Activated CD4-positive, alpha-beta T cell treated with anti-CD3 and anti-CD28 coated beads, Interleukin-2, amount 10 ng/mL, durations not matched to agents 7 days and 5 days (primary cell): ENCODE measurements at places on chromosomes 16 and 17.

- H3K4me1 ChIP-seq, result peaks cover 45% of the 10 kb centered on the region
- peaks cover 15% of the 10 kb centered on the region for H3K27me3 ChIP-seq
- peak overlapping the region; percentile 47 for H3K4me3 ChIP-seq
- H3K27ac ChIP-seq, result peak overlapping the region; percentile 73
- DNase-seq, result peak; percentile 44
Measured at GRCh38 chr17:78315355-78316114, 44.3 kb downstream of the SOCS3 start.

GRCh38 chr17:63804328-63804727 lies 22.9 kb upstream of the PSMC5 start:
- no peak for DNase-seq
- H3K27me3 ChIP-seq, result no peaks in the 10 kb centered on the region
- H3K4me3 ChIP-seq, result no peak overlapping the region
- H3K36me3 ChIP-seq, result peaks cover 62% of the 10 kb centered on the region
- no peaks in the 10 kb centered on the region for H3K4me1 ChIP-seq

DNA sequence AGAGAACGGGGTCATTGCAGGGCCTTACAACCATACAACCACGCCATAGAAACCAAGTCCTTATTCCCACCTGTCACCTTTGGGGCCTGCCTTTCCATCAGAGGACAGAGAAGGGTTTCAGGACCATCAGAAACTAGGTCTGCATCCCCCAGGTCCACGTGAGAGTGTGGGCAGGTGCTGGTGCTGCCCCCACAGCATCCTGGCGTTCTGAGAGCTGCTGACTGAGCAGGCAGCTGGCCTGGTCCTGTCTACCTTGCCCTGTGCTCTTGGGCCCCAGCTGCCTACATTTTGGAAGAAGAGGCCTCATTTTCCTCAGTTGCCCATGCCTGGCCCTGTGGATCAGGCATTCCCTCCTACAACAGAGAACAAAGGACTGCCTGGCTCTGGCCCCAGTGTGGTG lies 21.6 kb downstream of the ZNF276 start:
- no peak for DNase-seq
- no peaks in the 10 kb centered on the region for H3K27me3 ChIP-seq
- peaks cover 13% of the 10 kb centered on the region for H3K4me1 ChIP-seq
- H3K27ac ChIP-seq, result peak overlapping the region; percentile 37
- H3K36me3 ChIP-seq, result peaks cover 54% of the 10 kb centered on the region
- no peak overlapping the region for H3K4me3 ChIP-seq

DNA sequence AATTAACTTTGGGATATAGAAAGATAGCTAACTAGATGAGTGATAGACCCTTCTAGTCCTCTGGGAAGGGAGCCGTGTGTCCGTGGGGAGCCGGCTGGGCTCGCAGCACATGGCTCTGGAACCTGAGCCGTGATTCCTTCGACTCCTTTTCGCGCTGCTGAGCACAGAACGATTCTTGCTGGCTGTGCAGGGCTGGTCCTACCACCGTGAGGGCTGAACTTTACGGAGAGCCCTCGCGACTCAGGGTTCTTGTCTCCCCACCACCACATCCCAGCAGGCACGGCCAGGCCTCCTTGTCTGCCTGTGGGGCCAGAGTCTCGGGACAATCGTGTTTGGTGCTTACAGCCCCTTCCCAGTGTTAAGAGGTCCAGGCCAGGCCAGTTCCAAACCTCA lies 13.8 kb upstream of the TCF25 start:
- no peaks in the 10 kb centered on the region for H3K27me3 ChIP-seq
- H3K36me3 ChIP-seq, result peaks cover 2% of the 10 kb centered on the region
- H3K4me1 ChIP-seq, result peaks cover 32% of the 10 kb centered on the region
- no peak overlapping the region for H3K27ac ChIP-seq
- no peak overlapping the region for H3K4me3 ChIP-seq

DNA sequence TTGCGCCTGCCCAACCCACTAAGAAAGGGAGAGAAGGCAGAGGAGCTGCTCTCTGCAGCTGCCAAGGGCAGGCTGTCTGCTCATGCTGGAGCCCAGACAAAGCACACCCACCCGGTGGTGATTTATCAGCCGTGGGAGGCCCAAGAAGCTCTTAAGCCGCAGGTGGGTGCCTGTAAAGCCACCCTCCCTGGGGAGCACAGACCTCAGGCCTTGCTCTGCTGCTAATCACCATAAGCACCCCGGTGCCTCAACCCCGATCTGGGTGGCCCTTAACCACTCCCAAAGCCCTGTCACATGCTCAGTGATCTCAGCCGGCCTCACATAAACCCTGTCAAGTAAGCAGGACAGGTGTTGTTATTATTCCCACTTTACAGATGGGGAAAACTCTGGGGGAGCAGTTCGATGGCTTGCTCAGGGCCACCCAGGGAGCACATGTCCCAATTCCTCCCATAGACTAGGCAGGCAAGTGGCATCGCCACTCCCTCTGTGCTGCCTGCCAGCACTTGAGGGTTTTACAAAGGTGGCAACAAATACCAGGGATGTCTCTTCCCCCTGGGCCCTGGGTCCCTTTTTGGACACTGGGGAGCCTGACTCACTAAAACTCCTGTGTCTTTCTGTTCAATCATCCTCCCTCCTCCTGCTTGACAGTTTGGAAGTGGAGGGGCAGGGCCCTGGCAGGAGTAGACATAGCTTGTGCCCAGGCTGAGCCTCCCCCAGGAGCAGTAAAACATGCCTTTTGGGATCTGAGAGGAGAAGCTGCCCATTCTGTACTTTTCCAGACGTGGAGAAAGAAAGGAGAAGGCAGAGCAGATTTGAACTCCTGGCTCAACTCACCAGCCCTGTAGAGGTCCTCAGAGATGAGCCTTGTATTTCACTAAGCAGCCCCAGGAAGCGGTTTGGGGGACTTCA lies 299.3 kb downstream of the SOX9 start:
- H3K4me3 ChIP-seq, result no peak overlapping the region
- H3K36me3 ChIP-seq, result no peaks in the 10 kb centered on the region
- H3K27me3 ChIP-seq, result peaks cover 2% of the 10 kb centered on the region
- H3K27ac ChIP-seq, result no peak overlapping the region
- DNase-seq, result no peak

DNA sequence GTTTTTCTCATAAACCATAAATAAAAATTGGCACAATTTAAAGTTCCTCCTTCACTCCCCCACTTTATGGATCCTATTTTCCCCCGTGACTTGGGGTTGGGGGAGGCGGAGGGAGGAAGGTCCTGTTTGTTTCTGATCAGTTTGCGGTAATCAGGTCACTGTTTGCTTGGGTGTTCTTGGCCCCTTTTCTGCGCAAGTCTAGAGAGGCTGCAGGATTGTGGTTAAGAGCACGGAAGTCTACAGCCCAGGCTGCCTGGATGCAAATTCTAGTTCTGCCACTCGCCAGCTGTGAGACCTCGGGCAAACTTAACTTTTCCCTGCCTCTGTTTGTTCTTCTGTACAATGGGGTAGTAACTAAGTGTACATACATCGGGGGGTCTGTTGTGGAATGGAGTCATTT lies 12.1 kb downstream of the ATP2C2 start:
- no peak overlapping the region for H3K4me3 ChIP-seq
- no peaks in the 10 kb centered on the region for H3K36me3 ChIP-seq
- H3K27ac ChIP-seq, result no peak overlapping the region
- H3K27me3 ChIP-seq, result peaks cover 10% of the 10 kb centered on the region
- no peaks in the 10 kb centered on the region for H3K4me1 ChIP-seq

GRCh38 chr16:89167425-89167941 lies 4.1 kb upstream of the CDH15 start:
- no peaks in the 10 kb centered on the region for H3K36me3 ChIP-seq
- no peak overlapping the region for H3K27ac ChIP-seq
- peaks cover 3% of the 10 kb centered on the region for H3K27me3 ChIP-seq
- DNase-seq, result peak; percentile 85
- peaks cover 11% of the 10 kb centered on the region for H3K4me1 ChIP-seq
- no peak overlapping the region for H3K4me3 ChIP-seq

GRCh38 chr16:54077050-54077821 lies 209.4 kb downstream of the IRX3 start:
- DNase-seq, result no peak
- H3K27ac ChIP-seq, result no peak overlapping the region
- H3K4me1 ChIP-seq, result no peaks in the 10 kb centered on the region
- no peaks in the 10 kb centered on the region for H3K27me3 ChIP-seq

DNA sequence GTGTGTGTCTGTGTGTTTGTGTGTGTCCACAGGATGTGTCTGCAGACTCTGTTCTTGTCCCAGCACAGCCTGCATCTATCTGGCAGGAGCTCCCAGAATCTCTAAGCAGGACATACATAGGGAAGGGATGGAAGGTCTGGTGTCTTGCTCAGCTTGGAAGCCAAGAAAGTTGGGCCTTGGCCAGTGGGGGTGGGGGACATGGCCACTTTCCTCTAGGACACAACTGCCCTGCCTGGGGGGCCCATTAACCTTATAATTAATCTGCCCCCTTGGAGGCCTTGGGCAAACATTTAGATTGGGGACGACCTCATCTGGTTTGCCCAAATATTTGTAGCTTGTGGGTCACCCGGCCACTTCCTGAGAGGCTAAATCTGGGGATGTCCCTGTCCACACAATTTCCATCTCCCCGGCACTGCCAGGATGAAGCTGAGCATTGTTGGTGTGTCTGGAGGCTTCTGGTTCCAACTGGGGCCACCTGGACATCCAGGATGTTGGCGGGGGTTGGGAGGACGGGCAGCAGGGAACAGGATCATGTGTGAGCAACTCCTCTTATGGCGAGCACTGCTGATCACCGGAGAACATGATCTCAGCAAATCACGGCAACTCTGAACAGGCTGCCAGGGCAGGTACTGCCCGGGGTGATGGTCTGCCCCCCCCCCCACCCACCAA lies 17.2 kb upstream of the FOXF1 start:
- DNase-seq, result no peak
- no peaks in the 10 kb centered on the region for H3K4me1 ChIP-seq

DNA sequence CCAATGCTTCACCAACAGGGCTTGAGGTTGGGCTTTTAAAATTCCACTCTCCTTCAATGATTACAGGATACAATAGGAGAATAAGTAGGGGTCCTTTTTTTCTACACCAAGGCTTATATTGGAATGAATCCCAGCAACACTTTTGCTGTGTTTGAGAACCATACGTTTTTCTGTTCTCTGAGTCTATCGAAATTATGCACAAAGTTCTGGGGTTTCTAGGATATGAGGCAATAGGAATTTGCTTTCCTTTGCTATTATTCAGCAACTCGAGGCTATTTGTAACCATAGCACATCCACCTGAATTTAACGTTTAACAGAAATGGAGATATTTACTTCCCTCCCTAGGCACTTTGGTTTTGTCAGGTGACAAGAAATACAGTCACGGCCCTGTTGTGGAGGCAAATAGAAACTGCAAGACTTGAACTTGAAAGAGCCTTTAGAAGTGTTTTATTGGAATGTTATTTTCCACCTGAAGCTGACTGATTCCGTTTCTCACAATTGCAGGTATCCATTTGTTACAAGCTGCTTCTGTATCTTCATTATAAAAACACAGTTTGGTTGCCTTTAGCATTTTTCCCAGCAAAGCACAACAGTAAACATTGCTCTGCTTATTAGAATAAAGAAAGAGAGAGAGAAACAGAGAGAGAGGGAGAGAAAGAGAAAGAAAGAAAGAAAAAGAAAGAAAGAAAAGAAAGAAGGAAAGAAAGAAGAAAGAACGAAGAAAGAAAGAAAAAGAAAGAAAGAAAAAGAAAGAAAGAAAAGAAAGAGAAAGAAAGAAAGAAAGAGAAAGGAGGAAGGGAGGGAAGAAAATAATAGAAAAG lies 109.6 kb downstream of the HS3ST3A1 start:
- H3K4me3 ChIP-seq, result no peak overlapping the region
- H3K36me3 ChIP-seq, result no peaks in the 10 kb centered on the region
- DNase-seq, result no peak
- peaks cover 4% of the 10 kb centered on the region for H3K27me3 ChIP-seq

- H3K4me1 ChIP-seq, result no peaks in the 10 kb centered on the region
- no peak for DNase-seq
- H3K4me3 ChIP-seq, result no peak overlapping the region
Measured at GRCh38 chr16:73432850-73433730, 385.2 kb upstream of the ZFHX3 start.

- H3K4me3 ChIP-seq, result peak overlapping the region; percentile 90
- H3K27me3 ChIP-seq, result peaks cover 15% of the 10 kb centered on the region
- peaks cover 27% of the 10 kb centered on the region for H3K36me3 ChIP-seq
- peak overlapping the region; percentile 82 for H3K27ac ChIP-seq
Measured at GRCh38 chr17:32443827-32444300, 446 bp upstream of the PSMD11 start.
